Smooth muscle cell of the pulmonary artery (primary cell): ENCODE measurements at places on chromosomes 13 and 19. TPM values are rescaled to one million over a fixed set of nuclear protein-coding genes. Genes with fewer than 3 reads are reported as not detected.

The LPAR2 gene
- 1.1 and 1.7 TPM in 2 replicates for total RNA-seq

The TPTE2 gene
- not detected in 2 replicates for total RNA-seq

The PLVAP gene
- 0.20 and 0.33 TPM in 2 replicates for total RNA-seq

The ADGRE3 gene
- not detected in 2 replicates for total RNA-seq

The CYP2F1 gene
- total RNA-seq: not detected in 2 replicates

The TEX26 gene
- total RNA-seq: not detected in 2 replicates

The ZNF738 gene
- total RNA-seq: 2.6 and 3.1 TPM in 2 replicates

The B3GLCT gene
- 8.6 and 9.9 TPM in 2 replicates for total RNA-seq

The ZNF460 gene
- 125 and 136 TPM in 2 replicates for total RNA-seq

The CGB2 gene
- total RNA-seq: not detected in 2 replicates

The DCLK1 gene
- total RNA-seq: 1.7 and 11.8 TPM in 2 replicates

The SOX1 gene
- not detected in 2 replicates for total RNA-seq

The IGSF23 gene
- total RNA-seq: not detected in 2 replicates

The PALM3 gene
- total RNA-seq: 0.07 and 0.46 TPM in 2 replicates

The C19orf85 gene
- not detected in 2 replicates for total RNA-seq

The HCST gene
- total RNA-seq: 0.46 and 1.2 TPM in 2 replicates

The ZIC5 gene
- not detected in 2 replicates for total RNA-seq

The ZNF229 gene
- total RNA-seq: 11.6 and 14.9 TPM in 2 replicates

The RFXAP gene
- 1.8 TPM in 2 replicates for total RNA-seq

The SOX21 gene
- total RNA-seq: 0.07 TPM in 1 of 2 replicates, not detected in the other

The PRSS57 gene
- not detected in 2 replicates for total RNA-seq

The ZNF708 gene
- total RNA-seq: 4.8 and 6.1 TPM in 2 replicates

The SPINT2 gene
- total RNA-seq: 10.9 and 17.7 TPM in 2 replicates

The DHDH gene
- total RNA-seq: 0.17 TPM in 1 of 2 replicates, not detected in the other

The GTF2F1 gene
- 37.1 and 37.7 TPM in 2 replicates for total RNA-seq

The FGF22 gene
- not detected in 2 replicates for total RNA-seq

The DOCK6 gene
- total RNA-seq: 26.1 and 43.8 TPM in 2 replicates

The CGB5 gene
- not detected in 2 replicates for total RNA-seq

The ADM5 gene
- total RNA-seq: 0.36 and 0.52 TPM in 2 replicates

The AP1M2 gene
- total RNA-seq: 0.13 TPM in 1 of 2 replicates, not detected in the other

The PGLYRP2 gene
- not detected in 2 replicates for total RNA-seq

The PABPC3 gene
- total RNA-seq: 0.10 and 0.13 TPM in 2 replicates

The ZSCAN4 gene
- total RNA-seq: 0.07 TPM in 1 of 2 replicates, not detected in the other

The HCN2 gene
- total RNA-seq: 2.4 and 4.6 TPM in 2 replicates

The TJP3 gene
- not detected in 2 replicates for total RNA-seq

The CYP4F2 gene
- not detected in 2 replicates for total RNA-seq

The PDX1 gene
- total RNA-seq: not detected in 2 replicates

The NCAN gene
- under 0.01 TPM in 1 of 2 replicates, not detected in the other for total RNA-seq

The CASP14 gene
- total RNA-seq: not detected in 2 replicates

The NKPD1 gene
- 0.07 and 0.26 TPM in 2 replicates for total RNA-seq

The SERP2 gene
- total RNA-seq: 4.5 and 8.0 TPM in 2 replicates

The SMIM44 gene
- total RNA-seq: not detected in 2 replicates

The CTXN1 gene
- total RNA-seq: 2.5 and 7.4 TPM in 2 replicates
